ENCODE measurements at places on chromosomes 3 and 15.

DNA sequence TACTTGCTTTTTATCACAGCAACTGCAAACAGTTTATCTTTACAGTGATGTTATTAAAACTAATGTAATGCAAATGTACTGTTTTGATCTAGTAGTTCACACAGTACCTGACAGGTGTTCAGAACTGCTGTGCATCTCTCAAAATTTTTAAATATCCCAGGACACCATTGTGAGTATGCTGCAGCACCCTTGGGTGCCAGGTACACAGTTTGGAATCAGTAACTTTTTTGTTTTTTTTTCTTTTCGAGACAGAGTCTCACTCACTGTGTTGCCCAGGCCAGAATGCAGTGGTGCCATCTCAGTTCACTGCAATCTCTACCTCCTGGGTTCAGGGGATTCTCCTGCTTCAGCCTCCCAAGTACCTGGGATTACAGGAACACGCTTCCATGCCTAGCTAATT, 3.0 kb downstream of the KNL1 start:
- DNase-seq = no peak

DNA sequence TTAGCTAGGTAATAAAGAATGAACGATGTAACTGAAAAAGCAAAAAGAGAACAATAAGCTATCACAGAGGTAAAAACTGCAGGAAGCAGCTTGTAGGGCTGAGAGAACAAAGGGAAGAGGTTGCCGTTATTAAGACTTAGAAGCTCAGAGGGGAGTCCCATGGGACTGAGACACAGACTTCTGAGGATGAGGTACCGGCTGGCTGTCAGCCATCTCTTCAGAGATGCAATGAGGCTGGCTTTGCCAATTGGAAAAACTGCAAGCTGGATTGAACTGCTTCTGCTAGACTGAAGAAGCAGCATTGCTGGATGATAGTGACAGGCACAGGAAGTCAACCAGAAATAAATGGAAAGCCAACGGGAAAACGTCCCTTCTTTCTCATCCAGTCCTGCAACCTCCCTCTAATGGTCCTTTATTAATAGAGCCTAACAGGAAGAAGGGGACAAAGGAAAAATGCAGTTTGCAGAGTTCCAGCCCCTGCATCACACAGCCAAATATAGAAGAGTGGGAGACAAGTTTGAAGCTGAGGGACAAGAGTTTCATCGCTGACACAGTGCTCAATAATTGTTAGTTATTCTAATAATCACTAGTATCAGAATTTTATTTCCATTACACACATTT, 21.1 kb upstream of the KLHL6 start:
- DNase-seq = no peak

DNA sequence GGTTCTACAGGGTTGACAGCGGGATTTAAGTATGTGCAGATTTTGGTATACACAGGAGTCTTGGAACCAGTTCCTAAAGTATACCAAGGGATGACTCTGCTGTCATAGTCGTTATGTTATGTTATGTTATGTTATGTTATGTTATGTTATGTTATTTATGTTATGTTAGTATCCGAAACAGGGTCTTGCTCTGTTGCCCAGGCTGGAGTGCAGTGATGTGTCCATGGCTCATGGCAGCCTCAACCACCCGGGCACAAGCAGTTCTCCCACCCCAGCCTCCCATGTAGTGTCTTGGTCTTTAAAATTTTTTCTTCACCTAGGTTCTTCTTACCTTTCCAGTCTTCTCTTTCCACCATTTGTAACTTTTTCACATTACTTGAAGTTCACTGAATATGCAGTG, 21.7 kb downstream of the PPP4R2 start:
- no peak for DNase-seq

- no peak for DNase-seq
These were observed 250.4 kb upstream of the SLITRK3 start for GRCh38 chr3:165446555-165446954.

DNA sequence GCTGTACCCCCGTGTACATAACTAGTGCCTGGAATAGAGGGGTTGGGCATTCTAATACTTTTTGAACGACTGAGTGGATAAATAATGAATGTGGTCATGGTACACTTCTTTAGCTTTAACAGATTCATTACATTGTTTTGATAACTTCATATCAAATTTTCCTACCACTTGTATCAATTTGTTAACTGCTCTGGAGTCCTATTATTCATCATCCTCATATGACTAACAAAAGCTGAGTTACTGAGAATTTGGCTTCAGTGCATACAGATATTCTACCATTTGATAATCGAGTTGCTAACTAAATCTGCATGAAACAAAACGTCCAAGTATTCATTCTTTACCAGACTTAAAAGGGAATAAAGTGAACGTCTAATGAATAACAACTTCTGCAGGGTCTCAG, 31.7 kb downstream of the FRMD5 start:
- DNase-seq = no peak

GRCh38 chr3:64224826-64225610, at the start of gene PRICKLE2:
TSS of gene PRICKLE2 (minus strand) at chr3:64225466. CDS start at chr3:64198927, 26,539 bp downstream.
- no peak for DNase-seq

DNA sequence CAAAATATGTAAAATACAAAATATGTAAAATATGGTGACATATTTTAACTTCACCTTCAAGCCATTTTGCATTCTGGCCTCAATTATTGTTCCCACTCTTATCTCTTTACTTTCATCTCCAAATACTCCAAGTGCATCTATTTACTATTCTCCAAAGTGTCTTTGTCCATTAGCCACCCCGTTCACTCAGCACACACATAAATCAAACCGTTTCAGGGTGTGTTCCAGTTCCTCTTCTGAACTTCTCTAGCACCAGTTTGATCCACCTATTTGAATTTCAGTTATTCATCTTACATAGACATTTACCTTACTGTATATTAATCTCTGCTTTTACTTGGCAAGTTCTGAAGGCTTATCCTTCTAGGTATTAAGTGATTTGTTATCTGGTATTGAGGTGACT, 45.1 kb downstream of the SGO1 start:
- DNase-seq = no peak

DNA sequence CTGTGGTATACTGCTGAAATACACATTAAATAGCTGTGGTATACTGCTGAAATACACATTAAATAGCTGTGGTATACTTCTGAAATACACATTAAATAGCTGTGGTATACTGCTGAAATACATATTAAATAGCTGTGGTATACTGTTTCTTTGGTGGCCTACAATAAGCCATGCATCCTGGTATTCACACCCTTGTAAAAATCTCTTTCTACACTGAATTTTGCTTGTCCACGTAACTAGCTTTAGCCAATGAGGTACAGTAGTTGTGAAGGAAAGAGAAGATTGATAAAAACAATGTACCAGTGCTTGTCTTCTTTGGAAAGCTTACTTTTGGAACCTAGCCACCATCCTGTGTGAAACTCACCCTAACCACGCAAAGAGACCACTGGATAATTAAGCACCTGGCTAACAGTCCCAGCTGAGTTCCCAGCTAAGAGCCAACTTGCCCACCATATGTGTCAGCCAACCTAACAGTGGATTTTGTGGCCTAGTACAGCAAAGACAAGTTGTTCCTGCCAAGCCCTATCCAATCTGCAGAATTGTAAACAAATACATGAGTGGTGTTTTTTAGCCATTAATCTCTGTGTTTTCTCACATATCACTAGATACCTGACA, 103.4 kb upstream of the MELTF start:
- DNase-seq = no peak

DNA sequence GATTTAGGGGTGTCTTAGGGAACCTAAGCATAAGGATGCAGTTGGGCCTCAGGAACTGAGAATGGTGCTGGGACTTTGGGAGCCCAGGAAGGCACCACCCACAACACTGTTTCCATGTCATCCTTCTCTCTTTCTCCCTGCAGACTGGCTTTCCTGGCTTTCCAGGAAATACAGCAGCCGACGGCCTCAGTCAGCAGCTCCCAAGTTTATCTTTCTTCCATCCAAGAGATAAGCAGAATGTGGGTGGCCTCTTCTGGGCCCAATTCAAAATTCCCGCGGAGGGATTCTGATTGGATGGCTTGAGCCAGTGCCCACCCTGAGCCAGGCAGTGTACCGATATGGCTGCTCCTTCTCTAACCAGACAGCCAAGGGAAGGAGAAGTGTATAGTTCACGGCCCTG, 4.5 kb upstream of the CLN6 start:
- no peak for DNase-seq

- no peak for DNase-seq
These were observed 43.9 kb downstream of the RPL22L1 start for GRCh38 chr3:170826047-170826446.

DNA sequence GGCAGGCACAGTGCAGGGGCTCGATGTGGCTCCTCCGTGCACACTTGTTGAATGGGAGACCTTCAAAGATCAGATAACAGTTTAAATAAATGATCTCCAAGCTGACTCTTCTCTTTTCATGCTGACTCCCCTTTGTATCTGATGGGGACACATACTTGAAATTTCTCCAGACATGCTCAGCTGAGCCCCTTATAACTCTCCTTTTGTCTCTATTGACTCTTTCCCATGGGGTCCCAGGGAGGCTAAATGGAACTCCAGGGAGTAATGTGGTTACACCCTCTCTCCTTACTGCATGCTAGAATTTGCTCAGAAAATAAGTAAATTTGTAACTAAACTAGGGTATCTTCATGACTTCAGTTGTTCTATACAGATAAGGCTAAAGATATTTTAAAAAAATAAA, 48.2 kb upstream of the TM4SF4 start:
- DNase-seq = no peak

DNA sequence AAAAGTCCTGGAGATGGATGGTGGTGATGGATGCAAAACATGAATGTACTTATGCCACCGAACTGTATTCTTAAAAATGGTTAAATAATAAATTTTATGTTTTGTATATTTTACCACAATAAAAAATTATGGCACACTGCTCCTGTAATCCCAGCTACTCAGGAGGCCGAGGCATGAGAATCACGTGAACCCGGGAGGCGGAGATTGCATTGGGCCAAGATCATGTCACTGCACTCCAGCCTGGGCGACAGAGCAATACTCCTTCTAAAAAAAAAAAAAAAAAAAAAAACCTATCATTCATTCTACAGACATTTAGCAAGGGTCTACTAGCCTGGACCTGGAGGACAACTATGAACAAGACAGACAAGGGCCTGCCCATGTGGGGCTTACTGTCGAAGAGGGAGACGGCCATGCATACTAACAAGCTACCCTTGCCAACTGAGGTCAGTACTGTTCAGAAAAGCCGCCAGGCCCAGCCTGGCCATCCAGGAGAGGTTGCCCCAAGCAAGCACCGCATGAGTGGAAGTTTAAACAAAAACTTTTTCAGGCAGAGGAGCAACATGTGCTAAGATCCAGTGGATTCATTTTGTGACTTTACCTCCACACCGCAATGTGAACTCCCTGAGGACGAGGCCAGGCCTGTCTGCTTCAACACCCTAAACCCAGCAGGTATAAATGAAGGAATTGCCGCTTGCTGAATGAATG, 2.8 kb upstream of the NEK4 start:
- DNase-seq = no peak

- no peak for DNase-seq
These were observed 16.9 kb downstream of the NTRK3 start for GRCh38 chr15:88239594-88239993.

GRCh38 chr15:98740295-98740694, 92.0 kb downstream of the IGF1R start:
- no peak for DNase-seq

GRCh38 chr3:100170486-100170885, 56.2 kb upstream of the FILIP1L start:
- no peak for DNase-seq

DNA sequence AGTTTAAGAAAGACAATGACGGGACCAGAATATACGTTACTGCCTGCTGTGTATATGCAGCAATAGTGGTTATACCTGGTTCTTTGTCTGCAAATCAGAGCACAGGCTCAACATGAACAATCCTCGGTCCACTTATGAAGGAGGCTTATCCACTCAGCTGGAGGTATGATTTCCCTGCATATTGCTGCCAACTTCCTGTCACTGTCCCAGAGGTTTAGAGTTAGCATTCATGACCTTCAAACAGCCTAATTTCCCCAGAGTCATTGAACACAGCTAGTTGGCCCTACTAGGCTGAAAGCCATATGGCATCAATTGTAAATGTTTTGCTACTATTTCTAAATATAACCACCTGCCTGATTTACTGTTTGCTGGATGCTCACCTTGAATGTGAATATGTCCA, 224.9 kb upstream of the ZNF717 start:
- no peak for DNase-seq

- no peak for DNase-seq
These were observed 42.5 kb upstream of the KPNA4 start for GRCh38 chr3:160607826-160608225.

DNA sequence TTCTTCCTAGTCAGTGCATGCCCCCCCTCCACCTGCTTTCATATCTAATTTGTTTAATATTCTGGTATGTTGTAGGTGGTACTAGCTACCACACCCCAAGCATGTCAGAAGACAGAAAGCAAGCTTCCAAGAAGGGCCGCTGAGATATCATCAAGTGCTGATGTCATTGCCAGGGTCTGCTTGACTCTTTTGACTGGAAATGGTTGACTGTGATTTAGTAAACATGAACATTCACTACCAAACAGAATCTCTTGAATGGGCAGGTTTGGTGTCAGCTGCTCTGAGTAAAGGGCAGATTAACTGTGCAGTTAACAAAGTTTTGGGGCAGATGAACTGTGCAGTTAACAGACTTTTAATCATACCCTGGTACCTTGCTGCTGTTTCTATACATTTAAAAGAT, 244.2 kb upstream of the SATB1 start:
- DNase-seq = no peak

DNA sequence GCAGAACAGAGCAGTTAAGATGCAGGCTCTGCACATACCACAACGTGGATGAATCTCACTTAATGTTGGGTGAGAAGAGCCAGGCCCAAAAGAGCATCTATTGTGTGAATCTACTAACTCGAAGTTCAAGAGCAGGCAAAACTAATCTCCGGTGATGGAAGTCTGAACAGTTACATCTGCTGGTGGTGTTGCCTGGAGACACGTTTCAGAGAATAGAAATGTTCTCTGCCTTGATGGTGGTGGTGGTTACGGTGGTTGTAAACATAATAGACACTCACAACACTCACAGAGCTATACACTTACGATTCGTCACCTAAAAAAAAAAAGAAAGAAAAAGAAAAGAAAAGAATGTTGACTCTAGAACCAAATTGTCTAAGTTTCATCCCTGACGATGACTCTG, 86.8 kb downstream of the LIPC start:
- DNase-seq = no peak

- no peak for DNase-seq
These were observed 27.6 kb downstream of the SPTBN5 start for GRCh38 chr15:41866263-41866703.

- DNase-seq = no peak
These were observed 12.4 kb downstream of the GYG1 start for GRCh38 chr3:149003653-149004305.

- DNase-seq = no peak
These were observed 6.3 kb upstream of the PARP14 start for GRCh38 chr3:122674339-122674738.

Measured in GF-D8 (cell line).